ENCODE measurements at places on chromosomes 3 and 15.

DNA sequence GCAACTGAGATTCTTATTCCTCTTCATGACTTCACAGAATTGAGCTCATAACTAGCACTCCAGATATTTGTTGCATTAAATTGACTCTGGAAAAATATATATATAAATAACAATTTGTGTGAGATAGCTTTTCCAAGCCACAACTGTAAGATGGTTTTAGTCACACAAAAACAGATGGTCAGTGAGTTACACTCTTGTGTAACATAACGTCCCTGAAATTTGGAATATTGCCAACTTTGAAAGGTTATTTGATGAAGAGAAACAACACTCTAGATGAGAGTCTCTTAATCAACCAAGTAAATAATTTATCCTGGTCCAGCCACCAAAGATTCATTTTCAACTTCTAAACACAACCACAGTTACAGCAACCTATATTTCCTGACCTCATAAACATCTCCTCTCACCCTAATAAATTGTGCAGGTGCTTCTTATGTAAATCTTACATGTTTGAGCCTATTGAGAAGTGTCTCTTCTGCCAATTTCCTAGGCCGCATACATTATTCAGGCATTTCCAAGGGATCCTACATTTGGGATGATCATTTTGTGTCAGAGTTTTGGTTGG lies 84.9 kb upstream of the ACP3 start:
- peak; percentile 32 for DNase-seq

DNA sequence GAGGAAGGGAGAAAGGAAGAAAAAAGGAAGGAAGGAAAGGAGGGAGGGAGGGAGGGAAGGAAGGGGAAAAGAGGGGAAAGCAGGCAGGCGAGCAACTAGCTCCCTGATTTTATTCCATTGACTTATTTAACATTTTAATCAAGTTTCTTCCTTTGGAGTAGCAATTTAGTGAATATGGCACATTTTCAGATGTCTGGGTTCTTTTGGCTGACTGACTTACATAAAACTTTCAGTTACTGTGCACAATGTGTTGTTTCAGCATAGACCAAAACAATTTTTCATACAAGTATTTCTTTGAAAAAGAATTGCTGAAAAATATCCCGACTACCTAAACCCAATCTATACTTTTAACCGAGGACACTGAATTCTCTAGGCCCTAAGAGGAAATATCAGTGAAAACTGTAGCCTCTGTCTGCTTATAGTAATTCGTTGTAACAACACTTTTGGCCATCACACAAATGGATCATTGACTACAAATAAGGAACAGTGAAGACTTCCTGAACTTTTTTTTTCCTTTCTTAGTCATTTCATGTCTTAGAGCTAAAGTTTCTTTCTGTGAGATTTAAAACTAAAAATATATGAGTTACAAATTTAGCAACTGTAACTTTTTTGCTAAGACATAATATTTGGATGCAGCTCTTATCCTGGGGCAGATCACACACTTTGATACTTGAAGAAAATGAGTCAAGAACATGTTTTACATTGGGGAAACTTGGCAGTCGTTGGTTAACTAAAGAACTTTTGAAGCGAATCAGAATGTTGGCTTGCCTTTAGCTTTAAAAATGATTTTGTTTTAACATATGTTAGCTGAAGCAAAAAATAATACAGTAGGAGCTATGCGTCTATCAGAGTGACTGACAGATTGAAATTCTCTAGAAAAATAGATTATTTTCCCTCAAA lies 79.6 kb downstream of the SOX2 start:
- no peak for DNase-seq

GRCh38 chr3:1380926-1381646 lies 288.3 kb downstream of the CNTN6 start:
- no peak for DNase-seq

DNA sequence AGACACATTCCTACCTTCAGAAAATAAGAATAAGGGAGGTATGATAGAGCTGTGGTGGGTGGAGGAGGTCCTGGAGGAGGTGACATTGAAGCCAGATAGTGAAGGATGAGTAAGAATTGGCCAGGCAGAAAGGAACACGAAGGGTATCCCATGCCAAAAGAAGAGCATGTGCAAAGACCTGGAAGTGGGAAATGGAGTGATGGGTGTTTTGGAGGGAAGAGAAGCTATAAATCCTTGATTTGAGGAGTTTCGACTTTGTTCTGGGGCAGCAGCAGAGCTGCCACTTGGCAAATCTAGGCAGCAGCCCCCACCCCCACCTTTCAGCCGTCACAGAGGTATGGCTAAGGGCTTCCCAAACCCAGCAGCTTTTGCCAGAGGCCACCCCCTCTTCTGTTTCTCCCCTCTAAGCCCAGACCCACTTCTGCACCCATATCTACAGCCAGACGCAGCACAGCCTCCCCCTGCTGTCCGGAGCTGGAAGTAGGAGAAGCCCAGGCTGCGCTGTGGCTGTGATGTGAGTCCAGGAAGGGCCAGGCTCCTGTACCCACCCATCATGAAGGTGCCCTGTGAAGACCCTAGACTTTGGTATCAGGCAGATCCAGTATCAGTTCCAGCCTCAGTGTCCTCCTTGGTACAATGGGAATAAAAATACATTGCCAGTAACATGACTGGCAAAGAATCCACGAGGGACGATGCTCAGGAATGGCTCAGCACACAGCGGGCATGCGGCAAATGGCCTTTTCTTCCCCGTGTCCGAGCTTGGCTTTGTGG lies 188.7 kb upstream of the LINGO1 start:
- DNase-seq = peak; percentile 24

DNA sequence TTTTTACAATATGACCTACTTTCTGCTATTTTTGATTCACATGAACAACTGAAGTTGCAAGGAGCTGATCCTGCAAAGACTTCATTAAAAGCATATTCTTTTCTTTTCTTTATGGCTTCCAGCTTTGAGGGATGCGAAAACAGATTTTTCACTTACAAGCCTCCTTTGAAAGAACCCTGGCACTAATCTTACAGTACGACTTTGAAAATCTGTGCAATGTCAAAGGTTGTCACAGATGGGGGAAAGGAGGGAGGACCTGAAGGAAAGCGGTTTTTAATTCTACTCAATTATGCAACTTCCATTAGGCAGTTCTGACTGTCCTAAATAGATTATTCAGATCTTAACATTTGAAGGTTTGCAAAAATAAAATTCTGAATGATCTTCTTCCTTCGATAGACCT lies 130.5 kb downstream of the TNIK start:
- DNase-seq = no peak

DNA sequence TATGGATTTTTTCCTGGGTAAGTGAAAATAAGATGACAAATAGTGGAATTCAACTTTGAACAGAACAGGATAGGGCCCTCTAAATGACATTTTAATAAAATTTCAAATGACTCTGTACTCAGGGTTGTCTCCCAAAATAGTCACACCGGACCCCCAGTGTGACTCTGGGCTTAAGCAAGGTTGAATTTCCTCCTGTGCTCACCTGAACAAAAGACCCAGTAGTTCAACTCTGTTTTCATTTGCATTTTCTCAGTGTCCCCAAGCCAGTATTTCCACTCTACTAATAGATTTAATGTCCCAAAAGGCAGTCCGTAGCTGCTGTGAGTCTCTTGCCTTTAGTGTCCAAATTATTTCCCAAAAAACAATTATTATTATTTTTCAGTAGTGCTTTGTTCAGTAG lies 296.6 kb downstream of the PLOD2 start:
- DNase-seq = no peak

GRCh38 chr3:160577556-160578195 lies 12.3 kb upstream of the KPNA4 start:
- no peak for DNase-seq

DNA sequence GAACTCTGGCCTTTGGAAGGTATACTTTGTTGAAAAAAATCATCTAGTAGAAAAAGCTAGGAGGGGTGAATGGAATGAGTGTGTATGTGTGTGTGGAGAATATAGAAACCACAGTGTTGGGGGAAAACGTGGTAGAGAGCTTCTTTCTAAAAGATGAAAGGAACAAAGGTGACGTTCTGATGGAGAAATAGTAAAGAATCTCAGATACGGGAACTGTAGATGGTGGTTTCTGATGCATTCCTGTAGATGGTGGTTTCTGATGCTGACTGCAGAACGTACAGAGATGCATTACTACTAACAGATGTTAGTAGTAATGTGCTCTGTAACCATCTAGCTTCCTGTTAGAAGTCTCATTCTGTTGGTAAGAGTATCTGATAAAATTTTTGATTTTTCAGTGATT lies 60.2 kb downstream of the VPS8 start:
- DNase-seq = no peak

GRCh38 chr3:197505796-197506548 lies 49.8 kb downstream of the BDH1 start:
- no peak for DNase-seq

DNA sequence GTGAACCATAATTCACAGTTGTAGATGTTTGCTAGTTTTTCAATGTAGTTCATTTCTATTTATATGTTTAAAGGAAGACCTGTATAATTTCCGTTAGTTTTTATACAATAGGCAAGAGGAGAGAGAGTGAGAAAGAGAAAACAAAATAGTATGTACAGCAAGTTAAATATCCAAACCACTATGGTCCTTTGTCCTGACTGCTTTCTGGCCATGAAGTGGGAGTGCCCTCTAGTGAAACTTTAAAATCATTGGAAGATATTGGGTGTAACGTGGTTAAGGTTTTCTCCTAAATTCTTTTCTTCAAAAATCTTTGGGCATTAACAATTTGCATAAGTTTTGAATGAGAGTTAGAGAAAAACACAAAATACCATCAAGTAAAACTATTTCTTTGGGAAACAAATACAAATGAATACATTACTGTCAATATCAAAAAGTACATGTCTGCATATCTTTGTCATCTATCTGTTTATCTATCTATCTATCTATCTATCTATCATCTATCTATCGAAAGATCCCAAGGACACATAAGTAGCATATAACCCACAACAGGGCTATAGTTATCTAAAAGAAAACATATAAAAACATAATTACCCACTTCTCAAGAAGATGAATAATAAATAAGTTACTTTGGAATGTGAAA lies 534.6 kb upstream of the ATP11B start:
- peak; percentile 46 for DNase-seq

- no peak for DNase-seq
Observed at GRCh38 chr15:66714543-66714981, 12.5 kb downstream of the SMAD6 start.

DNA sequence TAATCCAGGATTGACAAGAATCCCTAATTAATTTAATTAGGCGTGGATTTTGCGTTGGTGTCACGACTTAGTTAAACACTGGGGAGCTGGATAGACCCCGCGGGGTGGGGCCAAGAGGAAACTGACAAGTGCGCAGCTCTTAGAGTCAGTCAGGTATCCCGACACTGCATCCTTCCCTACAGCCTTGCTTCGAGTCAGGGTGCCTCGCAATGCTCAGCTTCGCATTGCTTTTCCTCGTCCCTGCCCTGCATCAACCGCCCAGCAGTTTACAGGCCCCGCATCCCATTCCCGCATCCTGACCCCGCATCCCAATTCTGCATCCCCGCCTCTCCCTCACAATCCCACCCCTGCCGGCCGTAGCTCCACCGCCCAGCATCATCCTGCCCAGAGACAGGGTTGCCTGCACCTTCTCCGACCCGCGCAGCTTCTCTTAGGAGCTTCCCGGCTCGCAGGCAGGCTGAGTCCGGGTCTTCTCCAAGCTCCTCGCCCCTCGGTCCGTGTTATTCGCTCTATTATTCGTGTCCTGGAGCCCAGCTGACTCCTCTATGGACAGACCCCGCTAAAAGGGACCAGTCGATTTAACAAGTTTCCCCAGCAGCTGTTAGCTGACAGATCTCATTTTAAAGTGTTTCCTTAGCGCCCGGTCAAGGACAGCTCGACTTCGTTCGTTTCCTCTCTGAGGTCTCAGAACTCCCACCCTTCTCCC lies 699 bp upstream of the SHOX2 start:
- peak; percentile 24 for DNase-seq

DNA sequence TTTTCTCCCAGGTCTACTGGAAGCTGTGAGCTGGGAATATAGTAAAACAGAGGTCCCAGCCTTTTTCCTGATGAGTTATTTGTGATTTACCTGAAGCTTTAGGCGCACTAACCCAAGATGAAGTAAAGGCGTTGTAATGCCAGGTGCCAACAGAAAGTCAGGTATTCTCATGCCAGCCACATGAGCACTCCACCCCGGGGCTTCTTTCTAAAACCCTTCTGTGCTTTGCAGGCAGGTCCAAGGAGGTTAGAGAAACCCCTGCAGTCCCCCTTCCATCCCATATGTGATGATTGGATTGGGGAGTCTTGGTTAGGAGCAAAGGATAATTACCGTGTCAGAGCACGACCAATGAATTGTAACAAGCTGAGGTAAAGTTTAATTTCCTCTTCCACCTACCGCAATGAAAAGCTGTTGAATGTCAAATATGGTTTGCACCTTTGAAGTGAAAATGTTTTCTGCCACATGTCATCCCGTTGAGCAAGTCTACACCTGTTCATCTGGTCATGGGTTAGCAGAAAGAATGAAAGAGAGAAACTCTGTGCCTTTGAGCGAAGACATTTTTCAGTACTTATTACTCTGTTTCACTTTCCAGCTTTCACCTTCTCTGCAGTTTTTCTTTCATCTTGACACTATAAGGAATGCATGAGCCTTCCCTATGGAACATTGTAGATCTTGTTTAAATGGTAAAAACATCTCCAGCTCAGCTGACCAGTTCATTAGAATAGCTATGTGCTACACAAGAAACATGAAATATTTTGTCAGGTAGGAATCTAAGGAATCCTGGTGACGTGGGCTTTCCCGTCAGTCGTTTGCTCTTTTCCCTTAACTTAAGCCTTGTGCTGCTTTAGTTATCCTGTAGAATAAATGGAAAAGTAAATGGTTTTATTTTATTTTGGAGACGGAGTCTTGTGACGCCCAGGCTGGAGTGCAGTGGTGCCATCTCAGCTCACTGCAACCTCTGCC lies 204.6 kb upstream of the IL12A start:
- no peak for DNase-seq

- DNase-seq = no peak
Observed at GRCh38 chr3:150035301-150035779, 64.6 kb upstream of the PFN2 start.

DNA sequence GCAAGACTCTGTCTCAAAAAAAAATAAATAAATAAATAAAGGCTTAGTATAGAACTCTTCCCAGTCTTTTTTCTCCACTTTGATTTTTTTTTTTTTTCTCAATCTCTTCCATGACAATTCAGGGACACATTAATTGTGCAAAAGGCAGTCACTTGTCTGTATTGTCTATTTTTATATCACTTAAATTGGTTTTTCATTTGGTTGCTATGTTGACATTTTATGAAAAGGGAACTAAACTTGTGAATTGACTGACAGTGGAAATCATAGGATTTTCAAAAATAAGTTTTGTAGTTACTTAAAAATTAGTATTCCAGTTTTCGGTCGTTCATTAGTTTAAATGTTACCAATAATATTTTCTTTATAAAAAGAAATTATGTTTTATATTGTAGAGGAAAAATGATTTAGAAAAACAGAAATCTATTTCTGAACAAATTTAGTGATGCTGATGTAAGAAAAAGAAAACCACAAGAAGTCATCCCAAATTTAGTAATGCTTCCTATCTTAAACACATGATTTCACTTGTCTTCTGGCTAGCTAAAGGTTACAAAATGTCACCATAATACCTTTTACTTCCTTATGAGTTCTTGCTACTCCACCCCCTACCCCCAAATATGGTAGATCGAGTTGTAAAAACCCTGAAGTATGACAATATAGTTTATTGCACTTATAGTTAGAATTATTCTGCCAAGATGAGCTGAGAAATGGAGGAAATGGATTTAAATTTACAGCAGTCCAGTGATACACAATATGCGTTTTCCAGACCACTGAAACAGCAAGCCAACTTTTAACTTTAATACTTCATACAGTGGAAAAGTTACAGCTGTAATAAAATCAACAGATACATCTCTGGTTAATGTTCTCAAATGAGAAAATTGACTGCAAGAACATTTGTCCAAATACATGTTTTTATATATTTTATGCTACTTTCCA lies 37.0 kb downstream of the PPARG start:
- DNase-seq = no peak

GRCh38 chr3:31777092-31777491 lies 204.0 kb downstream of the OSBPL10 start:
- DNase-seq = no peak
